Stimulated activated CD8-positive, alpha-beta memory T cell treated with anti-CD3 and anti-CD28 coated beads, Interleukin-2, amount 100 ng/mL, for 1 hour (primary cell): ENCODE measurements at places on chromosomes 3 and 15.

DNA sequence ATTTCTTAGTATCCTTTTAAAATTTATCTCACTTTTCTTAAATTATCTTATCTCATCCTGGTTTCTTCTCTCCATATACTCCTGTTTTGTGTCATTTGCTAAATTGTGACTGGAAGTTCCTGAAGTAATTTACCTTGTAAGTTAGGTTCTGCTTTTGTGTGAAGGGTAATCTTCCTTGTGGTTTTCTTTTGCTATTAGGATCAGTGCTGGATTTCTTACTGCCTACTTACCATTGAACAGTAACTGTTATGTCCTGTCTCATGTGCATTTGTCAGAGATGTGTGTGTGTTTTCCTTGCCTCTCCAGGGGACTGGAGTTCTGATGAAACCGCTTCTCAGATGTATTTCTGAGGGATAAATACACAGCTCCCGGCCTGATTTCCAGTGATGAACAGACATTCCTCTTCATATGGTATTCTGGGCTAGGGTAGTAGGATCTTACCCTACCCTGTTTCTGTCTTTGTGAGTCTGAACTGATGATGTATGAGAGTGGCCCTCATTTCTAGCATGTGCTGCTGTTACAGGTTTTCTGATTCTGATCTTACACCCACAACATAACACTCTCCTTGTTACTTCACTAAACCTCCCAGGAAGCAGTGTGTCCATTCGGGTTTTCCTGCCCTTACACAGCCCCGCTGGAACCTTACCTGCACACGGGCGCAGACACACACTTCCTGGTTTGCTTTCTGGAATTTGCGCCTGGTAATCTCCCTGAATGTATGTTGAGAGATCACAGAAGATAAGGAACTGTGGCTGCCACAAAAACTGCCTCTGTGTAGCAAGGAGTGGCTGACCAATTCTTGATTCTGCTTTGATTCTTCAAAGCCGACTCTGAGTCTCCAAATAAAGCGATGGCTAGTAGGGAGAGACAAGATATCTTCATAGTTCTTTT lies 14.7 kb downstream of the PAK2 start:
- DNase-seq = no peak

- no peak for DNase-seq
Observed at GRCh38 chr3:183583331-183584245, 28.1 kb upstream of the KLHL6 start.

DNA sequence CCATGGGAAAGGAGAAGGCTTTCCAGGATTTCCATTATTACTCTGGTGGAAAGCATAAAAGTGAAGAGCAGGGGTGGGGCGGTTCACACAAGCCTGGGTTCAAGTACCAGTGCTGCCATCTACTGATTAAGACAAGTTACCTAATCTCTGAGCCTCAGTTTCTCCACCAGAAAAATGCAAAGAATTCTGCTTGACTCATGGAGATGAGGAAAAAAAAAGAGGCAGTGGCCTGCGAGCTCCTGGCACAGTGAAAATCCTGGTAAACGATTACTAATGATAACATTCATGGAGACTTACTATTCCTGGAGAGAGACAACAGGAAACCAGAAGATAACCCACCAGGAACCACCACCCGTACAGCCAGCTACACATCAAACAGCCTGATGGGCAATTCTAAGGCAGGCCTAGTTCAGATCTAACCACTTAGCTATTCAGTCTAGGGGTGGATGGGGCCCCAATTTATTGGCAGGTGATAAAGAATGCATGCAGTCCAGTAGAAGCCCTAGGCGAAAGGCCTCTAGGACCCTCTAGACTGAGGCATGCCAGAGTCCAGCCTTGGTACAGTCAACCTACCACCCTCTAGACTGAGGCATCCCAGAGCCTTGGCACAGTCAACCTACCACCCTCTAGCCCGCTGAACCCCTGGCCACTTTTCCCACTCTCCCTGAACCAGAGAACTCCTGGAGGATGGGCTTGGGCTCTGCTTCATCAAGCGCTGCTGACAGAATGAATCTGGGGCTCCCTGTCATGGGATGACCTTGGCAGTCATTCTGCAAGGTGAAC lies 2.5 kb downstream of the AMOTL2 start:
- DNase-seq = no peak

GRCh38 chr3:43608751-43609150 lies 13.1 kb downstream of the ANO10 start:
- DNase-seq = no peak

DNA sequence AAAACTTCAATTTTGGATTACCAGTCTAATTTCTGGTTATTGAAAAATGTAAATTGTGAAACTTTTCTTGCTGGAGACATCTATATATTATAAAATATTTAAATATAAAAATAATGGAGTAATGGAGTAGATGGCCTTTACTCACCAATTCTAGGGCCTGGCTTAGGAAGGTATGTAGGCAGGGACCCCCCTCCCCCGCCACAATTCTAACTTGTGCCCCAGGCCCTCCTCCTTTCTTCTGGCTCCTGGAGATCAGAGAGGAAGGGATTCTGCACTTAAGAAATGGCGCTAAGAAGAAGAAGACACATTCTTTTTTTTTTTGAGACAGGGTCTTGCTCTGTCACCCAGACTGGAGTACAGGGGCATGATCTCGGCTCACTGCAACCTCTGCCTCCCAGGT lies 49.5 kb downstream of the CGNL1 start:
- DNase-seq = no peak

- peak; percentile 45 for DNase-seq
Observed at GRCh38 chr3:71444028-71444860, 139.3 kb downstream of the FOXP1 start.

DNA sequence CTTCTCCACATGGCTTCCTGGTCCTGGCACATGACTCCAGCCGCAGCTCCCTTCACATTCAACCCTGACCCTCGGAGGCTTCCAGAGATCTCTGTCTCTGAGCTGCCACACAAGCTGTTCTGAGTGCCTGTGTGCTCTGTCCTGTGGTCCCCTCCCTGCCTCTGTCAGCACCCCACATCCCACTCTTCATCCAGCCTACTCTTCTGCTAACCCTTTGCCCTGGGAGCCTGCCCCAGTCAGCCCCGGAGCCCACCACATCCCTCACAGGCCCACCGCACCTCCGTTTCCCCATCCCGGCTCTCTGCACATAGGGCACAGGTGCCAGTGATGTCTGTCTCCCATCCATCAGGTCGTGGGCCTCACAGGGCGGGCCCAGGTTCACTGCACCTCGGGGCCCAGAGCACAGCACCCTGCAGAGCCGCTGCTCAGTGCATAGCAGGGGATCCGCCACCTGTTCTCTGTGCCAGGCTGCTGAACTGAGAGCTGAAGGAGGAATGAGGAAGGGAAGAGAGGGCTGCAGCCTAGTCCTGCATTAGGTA lies 133.6 kb downstream of the UACA start:
- no peak for DNase-seq
